ENCODE measurements at places on chromosomes 1 and 21. TPM values are rescaled to one million over a fixed set of nuclear protein-coding genes. Genes with fewer than 3 reads are reported as not detected.

The RAVER2 gene
- total RNA-seq, result 17.7 TPM

The FAM131C gene
- total RNA-seq, result 0.21 TPM

The PLA2G2A gene
- 761 TPM for total RNA-seq

- H3K4me3 ChIP-seq, result no peak overlapping the region
- H3K27me3 ChIP-seq, result no peaks in the 10 kb centered on the region
- H3K36me3 ChIP-seq, result peaks cover 17% of the 10 kb centered on the region
- DNase-seq, result peak; percentile 54
- H3K27ac ChIP-seq, result no peak overlapping the region
These were observed 23.9 kb downstream of the SLC2A1 start for GRCh38 chr1:42934541-42935312.

- no peaks in the 10 kb centered on the region for H3K4me1 ChIP-seq
- no peak overlapping the region for H3K27ac ChIP-seq
- no peak for DNase-seq
- peaks cover 63% of the 10 kb centered on the region for H3K36me3 ChIP-seq
These were observed 9.8 kb downstream of the MTOR start for GRCh38 chr1:11252538-11252937.

DNA sequence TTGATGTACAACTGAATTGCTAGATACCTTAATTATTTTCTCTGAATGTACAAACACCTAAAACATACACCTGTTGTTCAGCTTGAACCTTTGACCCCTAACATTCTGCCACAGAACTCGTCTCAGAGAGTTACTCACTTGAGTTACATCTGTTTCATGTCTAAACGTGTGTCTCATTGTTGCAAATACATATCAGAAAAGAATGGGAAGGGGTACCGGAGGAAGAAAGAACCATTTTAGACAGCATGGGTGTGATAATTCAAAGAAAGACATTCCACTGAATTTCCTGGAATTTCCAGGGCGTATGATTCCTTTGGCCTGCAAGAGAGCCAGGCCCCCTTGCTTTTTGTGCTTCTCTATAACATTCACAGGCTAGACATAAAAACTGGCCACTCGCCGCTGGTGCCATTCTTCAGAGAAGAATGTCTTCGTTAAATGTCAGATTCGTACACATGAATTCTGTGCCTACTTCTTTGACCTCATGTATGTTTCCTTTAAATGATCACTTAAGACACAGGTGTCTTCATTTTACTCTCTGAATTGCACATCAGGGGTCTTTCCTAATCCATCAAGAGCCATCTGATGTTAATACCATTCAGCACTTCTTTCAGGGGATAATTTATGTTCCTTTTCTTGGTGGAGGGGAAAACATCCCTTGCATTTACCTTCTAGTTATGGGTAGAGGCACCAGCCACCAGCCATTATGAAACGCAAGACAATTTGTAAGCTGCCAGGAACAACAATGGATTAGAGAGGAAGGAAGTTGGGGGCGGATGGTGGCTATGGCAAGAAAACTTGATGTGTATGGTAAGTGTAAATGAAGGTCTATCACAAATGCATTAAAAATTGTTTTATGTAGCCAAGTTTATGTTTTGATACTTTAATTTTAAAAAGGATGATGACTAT is 12.7 kb downstream of the ATF3 start:
- H3K27ac ChIP-seq, result no peak overlapping the region
- H3K27me3 ChIP-seq, result no peaks in the 10 kb centered on the region
- no peak overlapping the region for H3K4me3 ChIP-seq
- H3K36me3 ChIP-seq, result peaks cover 52% of the 10 kb centered on the region
- no peaks in the 10 kb centered on the region for H3K4me1 ChIP-seq

DNA sequence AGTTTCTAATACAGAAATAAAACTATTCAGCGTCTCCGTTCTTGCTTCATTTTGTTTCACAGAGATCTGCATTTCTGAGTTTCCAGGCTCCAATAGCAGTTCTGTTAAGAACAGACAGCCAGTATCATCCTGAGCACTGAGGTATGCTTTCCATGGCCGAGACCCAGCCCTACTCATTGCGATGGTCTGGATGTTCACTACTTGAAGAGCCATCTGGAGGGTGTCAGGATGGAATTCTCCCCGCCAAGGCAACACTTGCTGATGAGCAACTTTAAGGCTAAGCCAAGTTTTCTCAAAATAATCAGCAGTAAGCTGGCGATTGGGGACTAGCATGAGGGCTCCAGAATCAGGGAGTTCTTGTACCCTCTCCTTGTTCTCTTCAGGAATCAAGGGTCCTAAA is 7.7 kb upstream of the BCL2L15 start:
- DNase-seq, result no peak
- no peaks in the 10 kb centered on the region for H3K4me1 ChIP-seq
- H3K4me3 ChIP-seq, result no peak overlapping the region
- H3K27ac ChIP-seq, result no peak overlapping the region
- H3K36me3 ChIP-seq, result peaks cover 39% of the 10 kb centered on the region
- no peaks in the 10 kb centered on the region for H3K27me3 ChIP-seq

GRCh38 chr1:162195567-162195966 is 126.1 kb downstream of the NOS1AP start:
- H3K4me3 ChIP-seq, result no peak overlapping the region
- DNase-seq, result no peak
- peaks cover 3% of the 10 kb centered on the region for H3K4me1 ChIP-seq
- no peaks in the 10 kb centered on the region for H3K27me3 ChIP-seq
- no peaks in the 10 kb centered on the region for H3K36me3 ChIP-seq

Data from ascending aorta (tissue), 2 donors.